ENCODE measurements at places on chromosomes 7 and 10.
A peak's percentile ranks its signal among the peaks of the same experiment; 100 is the strongest.

- DNase-seq, result peak; percentile 25
Measured at GRCh38 chr10:34444223-34445183, 370.6 kb downstream of the PARD3 start.

- no peak for DNase-seq
Measured at GRCh38 chr7:129774871-129775694, 163.6 kb downstream of the NRF1 start.

DNA sequence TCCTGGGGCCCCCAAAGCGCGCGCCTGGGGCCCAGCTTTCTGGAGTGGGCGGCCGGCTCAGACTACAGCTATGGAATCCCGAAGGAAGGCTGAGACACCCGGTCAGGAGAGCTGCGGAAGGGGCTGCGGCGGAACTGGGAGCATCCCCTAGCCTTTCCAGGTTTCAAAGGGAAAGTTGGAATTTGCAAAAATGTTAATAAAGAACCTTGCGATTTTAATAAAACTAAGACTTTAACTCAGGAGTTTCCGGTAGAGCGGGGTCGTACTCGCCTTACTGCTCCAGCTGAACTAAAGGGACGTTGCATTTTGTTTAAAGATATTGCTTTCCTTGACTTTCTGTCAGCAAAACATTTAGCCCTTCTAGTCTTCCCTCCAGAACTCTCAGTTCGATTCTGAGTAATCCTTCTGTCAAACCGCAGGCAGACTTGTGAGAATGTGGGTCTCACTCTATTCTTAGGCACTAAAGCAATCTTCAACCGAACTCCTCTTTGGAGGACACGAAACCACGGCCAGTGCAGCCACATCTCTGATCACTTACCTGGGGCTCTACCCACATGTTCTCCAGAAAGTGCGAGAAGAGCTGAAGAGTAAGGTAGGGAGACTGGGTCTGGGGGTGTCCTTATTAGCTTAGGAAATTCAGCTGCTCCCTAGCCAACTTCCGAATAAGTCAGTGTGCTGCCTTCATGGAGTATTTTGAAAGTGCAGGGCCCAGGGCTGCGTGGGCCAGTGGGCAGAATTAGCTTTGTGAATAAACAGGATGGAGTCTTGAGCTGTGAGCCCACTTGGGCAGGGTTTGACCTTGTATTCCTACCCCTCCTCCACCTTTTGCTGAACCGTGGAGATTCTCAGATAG, 1.9 kb downstream of the CYP26A1 start:
- DNase-seq, result no peak

- DNase-seq, result no peak
Measured at GRCh38 chr10:92124616-92125143, 166.2 kb downstream of the CPEB3 start.

- DNase-seq, result no peak
Measured at GRCh38 chr10:71090330-71090729, 122.0 kb upstream of the UNC5B start.

DNA sequence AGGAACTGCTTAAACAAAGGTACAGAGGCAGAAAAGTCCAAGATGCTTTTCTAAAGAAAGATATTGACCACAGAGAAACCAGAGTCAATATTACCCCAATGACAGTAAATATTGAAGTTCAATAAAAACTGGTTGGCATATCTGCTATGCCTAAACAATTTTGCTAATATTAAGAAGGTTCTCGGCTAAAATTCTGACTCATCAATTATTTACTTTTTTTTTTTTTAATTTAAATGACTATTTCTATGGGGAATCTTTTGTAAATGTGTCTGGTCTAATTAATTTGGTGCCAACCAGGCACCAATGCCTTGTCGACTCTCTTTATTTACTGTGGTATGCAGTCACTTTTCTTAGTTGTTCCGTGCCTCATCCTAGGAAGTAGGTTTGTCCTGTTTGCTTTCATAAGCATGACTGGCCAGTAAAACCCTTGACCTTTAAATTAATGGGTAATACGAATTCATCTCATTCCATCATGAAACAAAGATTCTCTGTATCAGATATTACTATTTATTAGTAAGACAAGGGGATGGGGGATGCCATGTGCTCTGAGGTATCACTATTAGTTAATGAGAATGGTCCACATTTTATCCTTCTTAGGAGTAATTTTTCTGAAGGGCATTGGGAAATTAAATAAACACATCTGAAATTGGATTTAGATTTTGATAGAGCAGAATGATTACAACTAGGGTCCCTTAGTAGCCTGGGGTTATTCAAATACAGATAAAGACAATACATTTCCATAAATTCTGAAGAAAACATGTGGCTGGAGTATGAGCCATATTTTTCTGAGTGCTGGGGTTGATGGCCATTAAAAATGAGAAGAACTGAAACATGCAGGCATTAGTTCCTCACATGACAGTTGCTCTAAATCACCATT, 154.4 kb downstream of the VTI1A start:
- no peak for DNase-seq

DNA sequence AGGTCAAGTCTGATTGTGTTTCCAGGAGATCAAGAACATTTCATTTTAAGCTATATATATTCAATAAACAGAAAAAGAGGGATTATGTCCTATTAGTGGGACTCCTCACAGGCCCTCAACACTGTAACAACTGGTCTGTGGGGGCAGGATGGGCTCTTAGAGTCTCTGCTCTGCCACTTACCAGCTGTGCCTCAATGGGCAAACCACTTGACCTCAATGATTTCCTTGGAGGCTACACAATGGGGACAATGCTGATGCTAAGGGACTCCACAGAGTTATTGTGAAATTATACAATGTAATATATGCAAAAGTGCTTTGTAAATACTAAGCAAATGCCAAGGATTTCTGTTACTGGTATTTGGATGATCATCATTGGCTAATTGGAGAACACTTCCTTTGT, 33.2 kb upstream of the MXI1 start:
- DNase-seq, result no peak

DNA sequence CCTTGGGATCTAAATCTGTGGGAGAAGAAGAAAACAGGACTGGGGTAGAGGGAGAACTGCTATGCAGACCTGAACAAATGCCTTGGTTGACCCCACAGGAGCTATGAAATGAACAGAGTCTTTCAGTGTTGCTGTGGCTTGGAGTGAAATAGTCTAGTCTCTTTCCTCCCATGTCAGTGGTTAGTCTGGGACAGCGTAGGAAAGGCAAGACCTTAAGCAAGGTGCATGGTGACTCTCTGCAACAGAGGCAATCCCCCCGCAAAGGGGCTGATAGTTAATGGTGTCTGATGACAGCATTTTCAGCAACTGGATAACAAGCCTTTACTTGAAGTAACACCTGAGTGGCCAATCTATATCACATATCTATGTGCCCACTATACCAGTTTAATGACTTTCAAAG, 62.3 kb downstream of the ARL4A start:
- DNase-seq, result no peak

- no peak for DNase-seq
Measured at GRCh38 chr7:98398567-98399372, 2.1 kb downstream of the BAIAP2L1 start.

Data from GM06990 (cell line).